ENCODE measurements at places on chromosomes 3 and 15. TPM values are rescaled to one million over a fixed set of nuclear protein-coding genes. Genes with fewer than 3 reads are reported as not detected.

Gene C15orf62
- polyA plus RNA-seq, result 0.47 TPM

Gene GAP43
- not detected for polyA plus RNA-seq

Gene CSK
- polyA plus RNA-seq, result 18.9 TPM

Gene LRRC2
- 3.4 TPM for polyA plus RNA-seq

Gene LRRC3B
- not detected for polyA plus RNA-seq

Gene EOMES
- polyA plus RNA-seq, result 0.22 TPM

Gene AP3B2
- 1.8 TPM for polyA plus RNA-seq

Gene CYP1A1
- 0.26 TPM for polyA plus RNA-seq

Gene TP63
- 0.13 TPM for polyA plus RNA-seq

Gene SLC12A8
- polyA plus RNA-seq, result 5.4 TPM

Gene GOLGA8S
- polyA plus RNA-seq, result 0.13 TPM

Gene CPLX3
- polyA plus RNA-seq, result not detected

Gene CHRNA7
- polyA plus RNA-seq, result 0.80 TPM

Gene RAB6B
- 6.6 TPM for polyA plus RNA-seq

Gene GOLGA8H
- 0.43 TPM for polyA plus RNA-seq

Gene CFAP100
- 0.60 TPM for polyA plus RNA-seq

Gene PAQR5
- 32.7 TPM for polyA plus RNA-seq
